ENCODE measurements at places on chromosomes 4 and X.

- DNase-seq = no peak
These were observed 245.4 kb downstream of the FBXW7 start for GRCh38 chr4:152290366-152290921.

- no peak for DNase-seq
These were observed 88.1 kb downstream of the COL4A5 start for GRCh38 chrX:108527724-108528123.

GRCh38 chr4:45646885-45647590 is 476.8 kb downstream of the GABRG1 start:
- DNase-seq = no peak

- DNase-seq = no peak
These were observed 170.9 kb downstream of the IL15 start for GRCh38 chr4:141807103-141807891.

- DNase-seq = no peak
These were observed 26.4 kb downstream of the ATG4A start for GRCh38 chrX:108117988-108118387.

GRCh38 chr4:19254486-19254885 is 997.2 kb upstream of the SLIT2 start:
- no peak for DNase-seq

Data from liver (tissue), 10 donors.